IPS DF 19.7 (cell line): ENCODE measurements at places on chromosomes 3 and 15.

- no peak for DNase-seq
Observed at GRCh38 chr3:64617610-64618009, 70.2 kb downstream of the ADAMTS9 start.

DNA sequence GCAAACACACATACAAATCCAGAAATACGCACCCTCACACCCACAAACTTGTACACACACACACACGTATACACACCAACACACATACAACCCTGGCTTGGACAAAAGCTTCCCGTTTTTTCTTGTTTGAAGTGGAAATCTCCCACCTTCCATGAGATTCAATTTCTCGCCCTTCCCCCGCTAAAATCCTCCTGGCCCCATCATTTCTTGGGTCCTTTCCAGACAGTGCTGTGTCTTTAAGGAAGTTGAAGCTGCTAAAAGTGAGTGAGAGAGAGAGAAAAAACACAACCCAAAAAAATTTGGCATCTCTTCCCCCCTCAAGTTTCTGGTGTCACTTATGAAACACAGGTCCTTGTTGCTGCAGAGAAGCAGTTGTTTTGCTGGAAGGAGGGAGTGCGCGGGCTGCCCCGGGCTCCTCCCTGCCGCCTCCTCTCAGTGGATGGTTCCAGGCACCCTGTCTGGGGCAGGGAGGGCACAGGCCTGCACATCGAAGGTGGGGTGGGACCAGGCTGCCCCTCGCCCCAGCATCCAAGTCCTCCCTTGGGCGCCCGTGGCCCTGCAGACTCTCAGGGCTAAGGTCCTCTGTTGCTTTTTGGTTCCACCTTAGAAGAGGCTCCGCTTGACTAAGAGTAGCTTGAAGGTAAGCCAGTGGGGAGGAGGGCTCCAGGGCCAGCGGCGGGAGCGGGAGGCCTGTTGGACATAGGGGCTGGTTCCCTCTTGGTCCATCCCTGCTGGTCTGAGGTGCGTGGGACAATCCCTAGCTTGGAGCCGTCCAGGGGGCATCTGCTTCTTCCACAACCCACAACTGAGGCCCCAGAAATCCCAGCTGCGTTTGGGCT is at the start of gene ISLR:
Gene ISLR, plus strand, starts transcription at position 331 of the 839 bp plus-strand sequence. CDS start 1,149 bp downstream, outside the sequence.
- DNase-seq = no peak

GRCh38 chr3:181017690-181018089 is 28.2 kb upstream of the DNAJC19 start:
- DNase-seq = no peak

- DNase-seq = no peak
Observed at GRCh38 chr3:132042681-132043080, 7.9 kb upstream of the CPNE4 start.

DNA sequence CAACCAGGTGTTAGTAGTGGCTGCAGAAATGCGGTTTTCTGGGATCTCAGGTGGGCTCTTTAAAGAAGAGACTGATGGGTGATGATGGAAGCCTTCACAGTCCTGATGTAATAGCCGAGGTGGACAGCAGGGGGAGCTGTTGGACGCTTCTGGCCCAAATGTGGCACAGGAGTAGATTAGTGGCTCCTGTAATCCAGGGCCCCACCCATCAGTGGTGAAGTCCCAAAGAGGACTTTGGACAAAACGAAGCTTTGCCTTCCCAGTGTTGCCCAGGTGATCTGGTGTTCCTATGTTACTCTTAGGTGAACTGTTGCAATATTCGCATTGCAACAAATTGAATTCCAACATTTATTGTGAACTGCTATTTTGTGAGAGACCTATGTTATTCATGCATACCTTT is 31.8 kb upstream of the MYZAP start:
- DNase-seq = no peak

DNA sequence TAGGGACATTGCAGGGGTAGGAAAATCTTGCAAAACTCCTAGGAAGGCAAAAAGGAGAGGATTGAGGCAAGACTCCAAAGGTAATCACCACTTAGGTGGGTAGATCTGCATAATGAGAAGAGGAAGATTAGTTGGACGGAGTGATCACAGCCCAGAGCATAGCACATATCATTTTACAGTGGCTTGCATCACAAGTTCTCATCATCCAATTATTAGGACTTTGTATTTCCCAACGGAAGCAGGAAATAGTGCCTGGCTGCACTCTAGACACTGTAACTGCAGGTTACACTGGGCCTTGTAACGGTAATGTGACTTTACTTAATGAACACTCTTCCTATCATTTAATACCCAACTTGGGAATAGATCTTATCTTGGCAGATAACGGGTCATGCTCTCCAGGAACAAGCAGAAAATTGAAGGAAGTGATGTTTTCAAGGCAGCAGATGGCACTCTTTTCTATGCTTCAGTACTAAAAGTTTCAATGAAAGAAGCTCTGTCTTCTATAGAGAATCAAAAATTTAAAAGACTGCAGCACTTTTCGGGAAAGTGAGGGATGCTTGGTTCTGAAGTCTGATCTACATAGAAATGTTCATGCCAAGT is 101.9 kb upstream of the KCNMB2 start:
- DNase-seq = no peak

GRCh38 chr3:32419742-32420125 is 28.1 kb downstream of the CMTM7 start:
- no peak for DNase-seq

DNA sequence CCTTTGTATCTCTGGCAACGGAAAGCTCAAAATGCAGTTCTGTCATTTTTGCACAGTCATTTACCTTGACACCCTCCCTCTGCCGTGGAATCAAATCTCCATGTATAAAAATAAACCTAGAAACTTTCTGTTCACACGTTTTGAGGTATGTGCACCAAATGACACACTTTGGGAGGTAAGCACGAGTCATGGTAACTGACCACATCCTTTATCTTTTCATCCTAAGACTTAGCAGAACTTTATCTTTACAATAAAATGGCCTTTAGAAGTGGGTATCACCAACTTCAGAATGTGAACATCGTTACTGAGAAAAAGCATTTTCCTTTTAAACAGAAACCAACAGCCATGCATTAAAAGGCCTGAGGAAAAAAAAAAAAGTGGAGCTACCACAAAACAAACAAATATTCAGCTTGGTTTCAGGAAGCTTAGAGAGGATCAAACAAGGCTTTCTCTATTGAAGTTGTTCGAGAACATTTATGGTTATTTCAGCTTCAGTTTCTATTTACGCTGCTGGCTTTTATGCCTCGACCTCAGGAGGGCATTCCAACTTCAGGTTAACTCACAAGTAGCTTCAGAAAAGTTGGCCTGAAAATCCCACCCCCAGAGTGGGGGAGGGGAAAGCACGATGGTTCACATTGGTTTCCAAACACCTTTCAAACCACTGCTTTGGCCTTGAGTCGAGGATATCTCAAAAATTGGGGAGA is 171.1 kb upstream of the ICE2 start:
- DNase-seq = no peak

GRCh38 chr3:194673761-194674160 is 1.8 kb upstream of the LSG1 start:
- DNase-seq = no peak

DNA sequence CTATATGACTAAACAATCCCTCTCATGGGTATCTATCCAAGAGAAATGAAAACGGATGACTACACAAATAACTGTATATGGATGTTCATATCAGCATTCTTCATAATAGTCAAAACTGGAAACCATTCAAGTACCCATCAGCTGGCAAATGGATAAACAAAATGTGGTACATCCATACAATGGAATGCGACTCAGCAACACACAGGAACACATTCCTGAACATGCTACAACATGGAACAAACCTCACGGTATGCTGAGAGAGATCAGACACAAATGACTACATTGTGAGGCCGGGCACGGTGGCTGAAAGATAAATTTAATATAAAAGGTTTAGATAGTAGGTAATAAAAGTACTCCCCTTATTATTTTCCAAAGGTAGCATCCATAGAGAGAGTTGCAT is 42.6 kb downstream of the CCR4 start:
- DNase-seq = no peak

GRCh38 chr3:113084777-113085176 is 94.0 kb downstream of the GTPBP8 start:
- no peak for DNase-seq

DNA sequence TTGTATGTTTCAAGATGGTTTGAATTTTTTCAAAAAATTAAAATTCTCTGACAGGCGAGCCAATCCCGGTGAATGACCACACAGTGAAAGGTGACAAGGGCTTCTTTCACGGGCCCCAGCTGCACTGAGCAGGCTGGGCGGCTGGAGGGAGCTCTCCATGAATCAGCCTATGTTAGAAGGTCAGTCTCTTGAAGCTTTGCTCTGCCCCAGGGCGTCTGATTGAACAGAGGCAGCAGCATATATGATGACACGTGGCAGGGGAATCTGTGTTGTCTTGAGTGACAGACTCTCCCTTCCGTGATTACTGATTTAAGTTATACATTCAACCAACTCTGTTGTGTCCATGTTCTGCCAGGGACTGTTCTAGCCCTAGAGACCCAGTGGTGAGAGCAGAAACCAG is 51.5 kb downstream of the ISG20 start:
- no peak for DNase-seq

- no peak for DNase-seq
Observed at GRCh38 chr3:193768070-193768394, 175.0 kb downstream of the OPA1 start.

DNA sequence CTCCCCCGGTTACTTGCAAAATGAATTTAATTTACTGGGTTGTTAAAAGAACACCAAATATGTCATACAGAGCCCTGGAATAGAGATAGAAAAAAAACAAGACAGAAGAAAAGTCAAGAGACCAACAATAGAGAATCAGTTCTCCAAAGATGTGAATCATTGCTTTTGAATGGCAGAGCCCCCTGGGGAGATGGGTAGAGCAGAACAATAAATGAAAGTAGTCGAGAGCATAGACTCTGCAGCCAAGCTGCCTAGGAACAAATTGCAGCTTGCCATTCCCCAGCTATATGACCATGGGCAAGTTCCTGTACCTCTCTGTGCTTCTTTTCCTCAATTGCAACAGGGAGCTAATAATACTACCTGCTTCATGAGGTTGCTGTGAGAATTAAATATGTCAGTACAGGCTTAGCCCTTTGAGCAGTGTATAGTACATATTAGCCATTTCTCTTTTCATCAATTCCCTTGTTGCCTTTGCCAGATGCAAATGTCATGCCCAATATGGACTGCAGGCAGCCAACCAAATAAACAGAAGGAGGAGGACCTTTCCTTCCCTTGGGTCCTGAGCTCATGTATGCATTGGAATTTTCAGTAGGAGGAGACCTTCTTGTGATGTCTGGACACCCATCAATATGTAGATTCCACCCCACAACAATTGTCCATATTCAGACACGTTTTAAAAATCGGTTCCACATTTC is 25.0 kb upstream of the BFSP2 start:
- DNase-seq = no peak

DNA sequence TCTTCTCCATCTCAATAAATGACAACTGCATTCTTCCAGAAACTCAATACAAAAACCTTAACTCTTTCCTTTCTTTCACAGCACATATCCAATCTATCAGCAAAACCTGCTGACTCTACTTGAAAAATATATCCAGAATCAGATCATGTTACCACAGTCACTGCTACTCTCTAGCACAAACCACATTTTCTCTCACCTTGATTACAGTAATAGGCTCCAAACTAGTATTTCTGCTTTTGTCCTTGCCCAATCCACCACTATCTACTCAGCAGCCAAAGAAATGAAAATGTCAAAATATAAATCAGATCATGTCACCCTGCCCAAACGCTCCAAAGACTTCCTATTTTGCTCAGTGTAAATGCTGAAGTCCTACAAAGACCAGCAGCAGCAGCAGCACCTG is 15.2 kb downstream of the TMCC1 start:
- DNase-seq = no peak

- DNase-seq = no peak
Observed at GRCh38 chr3:187403768-187404288, 35.6 kb downstream of the RTP4 start.

DNA sequence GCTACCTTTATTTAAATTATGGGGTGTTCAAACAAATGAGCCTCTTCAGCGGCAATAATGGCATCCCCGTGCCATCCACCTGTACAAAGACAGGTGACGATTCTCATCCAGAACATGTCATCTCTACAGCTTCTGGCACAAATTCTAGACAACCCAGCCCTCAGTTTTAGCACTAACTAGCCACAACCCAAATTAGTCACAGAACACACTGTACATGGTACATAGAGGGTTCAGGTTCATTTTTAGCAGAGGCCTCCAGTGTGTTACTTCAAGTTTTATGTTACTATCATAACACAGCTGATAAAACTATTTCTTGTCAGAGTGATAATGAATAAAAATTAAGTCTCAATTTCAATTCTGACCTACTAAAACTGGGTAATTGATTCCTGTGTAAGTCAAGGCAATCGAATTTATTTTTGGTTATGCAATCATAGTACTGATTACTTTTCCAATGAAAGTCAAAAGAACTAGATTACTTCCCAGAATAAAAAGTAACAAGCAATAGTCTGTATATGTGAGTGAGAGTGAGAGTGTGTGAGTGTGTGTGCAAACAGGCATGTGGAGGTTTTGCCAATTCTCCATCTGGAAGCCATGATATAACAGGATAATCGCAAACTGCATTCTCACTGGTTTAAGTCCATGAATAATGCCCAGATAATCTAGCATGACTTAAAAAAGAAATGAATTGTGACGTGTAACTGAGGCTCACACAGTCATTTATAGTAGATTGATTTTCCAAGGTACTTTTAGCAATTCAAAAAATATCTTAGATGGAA is 37.4 kb downstream of the SHQ1 start:
- DNase-seq = no peak

GRCh38 chr15:63200464-63201249 is 11.3 kb downstream of the RAB8B start:
- DNase-seq = no peak

- DNase-seq = no peak
Observed at GRCh38 chr3:187721055-187721454, 18.7 kb upstream of the RTP2 start.

DNA sequence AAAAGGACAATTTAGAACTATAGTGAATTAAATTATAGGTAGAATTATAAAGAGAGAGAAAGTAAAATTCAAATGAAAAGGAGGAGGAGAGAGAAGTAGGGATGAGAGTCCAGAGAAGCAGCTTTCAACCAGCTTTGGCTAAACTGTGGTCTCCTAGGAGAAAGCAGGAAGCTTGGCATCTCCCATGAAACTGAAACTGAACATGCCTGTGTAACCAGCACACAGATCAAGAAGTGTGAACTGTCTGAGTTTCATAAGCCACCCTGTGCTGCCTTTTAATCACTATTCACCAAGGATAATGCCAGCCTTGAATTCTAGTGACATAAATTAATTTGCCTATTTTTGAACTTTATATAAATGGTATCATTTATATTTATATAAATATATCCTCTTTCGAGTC is 128.5 kb downstream of the MYRIP start:
- no peak for DNase-seq
